ENCODE measurements at places on chromosomes 4 and X.

DNA sequence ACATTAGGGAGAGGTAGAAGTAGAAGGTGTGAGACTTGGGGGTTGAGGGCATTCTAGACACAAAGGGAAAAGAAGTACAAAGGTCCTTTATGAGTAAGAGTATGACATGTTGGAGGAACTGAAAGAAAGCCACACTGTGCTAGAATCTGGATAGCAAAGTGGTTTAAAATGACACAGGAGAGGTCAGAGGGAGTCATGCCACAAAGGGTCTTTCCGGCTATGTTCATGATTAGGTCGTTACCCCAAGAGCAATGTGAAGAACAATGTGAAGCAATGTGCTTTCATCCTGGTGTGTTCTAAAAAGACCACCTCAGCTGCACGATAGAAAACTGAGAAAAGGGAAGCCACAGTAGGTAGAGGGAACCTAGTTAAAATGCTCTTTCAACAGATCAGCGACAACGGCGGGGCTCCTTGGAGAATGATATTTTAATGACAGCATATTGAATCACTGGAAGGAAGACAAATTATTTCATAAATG, 29.2 kb downstream of the SMIM14 start:
- peak; percentile 76 for DNase-seq

GRCh38 chr4:107997794-107998193, 8.1 kb downstream of the HADH start:
- no peak for DNase-seq

DNA sequence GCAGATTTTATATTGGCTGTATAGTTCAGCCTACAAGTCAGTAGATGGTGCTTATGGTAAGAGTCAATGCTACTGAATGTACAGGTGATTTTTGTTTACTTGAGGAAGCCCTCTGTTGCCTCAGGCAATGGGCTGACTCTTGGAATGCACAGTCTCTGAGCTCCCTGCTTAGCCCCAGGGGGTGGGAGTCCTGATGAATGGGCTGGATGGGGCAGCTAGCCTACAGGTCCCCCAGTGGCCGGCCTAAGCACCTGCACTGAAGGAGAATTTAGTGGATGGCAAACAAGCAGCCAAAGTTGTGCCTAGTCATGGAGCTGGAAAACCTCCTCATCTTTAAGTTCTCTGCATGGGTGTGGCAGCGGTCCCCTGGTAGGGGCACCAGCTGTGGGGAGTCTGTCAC, 101.8 kb upstream of the CXorf51B start:
- no peak for DNase-seq

GRCh38 chr4:120869613-120870278, 52.8 kb downstream of the PRDM5 start:
- no peak for DNase-seq

GRCh38 chr4:41258783-41259182, 2.1 kb downstream of the UCHL1 start:
- DNase-seq: peak; percentile 58

GRCh38 chrX:35285289-35285962, 342.8 kb downstream of the FAM47B start:
- no peak for DNase-seq
